NCI-H2171 treated with DMSO at 0.1 percent for 48 hours (cell line): ENCODE measurements at places on chromosomes 2 and 18.

DNA sequence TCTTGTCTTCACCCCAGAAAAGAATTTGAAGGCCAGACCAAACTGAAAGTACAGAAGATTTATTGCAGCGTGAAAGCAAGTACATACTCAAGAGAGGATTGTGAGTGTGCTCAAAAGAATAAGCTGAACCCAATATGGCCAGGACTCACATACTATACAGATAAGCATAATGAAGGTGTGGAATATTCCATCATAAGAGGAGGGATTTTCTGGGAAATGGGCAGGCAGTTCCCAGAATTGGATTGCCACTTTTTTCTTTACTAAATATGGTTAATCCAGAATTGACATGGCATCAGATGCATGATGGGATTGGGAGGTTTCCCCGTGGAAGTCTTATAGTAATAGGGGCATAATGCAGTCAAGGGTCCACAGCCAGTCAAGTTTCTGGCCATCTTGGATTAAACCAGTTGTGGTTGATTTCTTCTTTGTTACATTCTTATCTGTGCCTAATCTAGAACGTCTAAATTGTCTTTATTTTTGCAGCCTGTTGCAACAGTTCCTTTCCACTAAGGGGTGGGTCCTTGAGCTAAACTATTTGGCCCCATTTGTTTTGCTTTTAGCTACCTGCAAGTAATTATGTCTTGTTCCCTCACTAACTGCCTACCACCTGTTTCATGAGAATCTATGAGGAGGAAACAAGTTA lies 9.0 kb downstream of the SP140L start:
- no peak for DNase-seq

DNA sequence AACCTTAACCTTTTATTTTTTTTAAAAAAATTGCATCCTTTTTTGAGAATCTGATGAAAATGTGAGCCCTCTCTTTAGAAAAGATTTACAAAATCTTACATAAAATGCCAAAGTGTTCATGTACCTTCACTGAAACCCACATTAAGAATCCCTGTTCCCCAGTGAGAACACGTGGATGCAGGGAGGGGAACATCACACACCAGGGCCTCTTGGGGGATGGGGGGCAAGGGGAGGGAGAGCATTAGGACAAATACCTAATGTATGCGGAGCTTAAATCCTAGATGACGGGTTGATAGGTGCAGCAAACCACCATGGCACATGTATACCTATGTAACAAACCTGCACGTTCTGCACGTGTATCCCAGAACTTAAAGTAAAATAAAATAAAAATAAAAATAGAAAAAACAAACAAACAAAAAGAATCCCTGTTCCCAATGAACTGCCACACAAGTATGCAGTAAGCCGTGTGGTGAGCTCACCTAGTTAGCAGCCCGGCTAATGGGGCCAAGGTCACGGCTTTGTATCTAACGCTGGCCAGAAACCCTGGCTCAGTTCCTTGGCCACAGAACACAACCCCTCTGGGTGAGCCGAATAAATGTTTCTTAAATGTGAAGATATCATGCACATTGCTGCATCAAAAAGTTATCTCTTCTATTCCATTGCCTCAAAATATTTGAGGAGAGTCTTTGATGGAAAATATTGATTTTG lies 41.4 kb downstream of the CHST9 start:
- no peak for DNase-seq

- DNase-seq, result no peak
Measured at GRCh38 chr18:69564602-69565001, 163.9 kb downstream of the DOK6 start.

GRCh38 chr2:168530982-168531622 lies 75.0 kb downstream of the CERS6 start:
- no peak for DNase-seq

DNA sequence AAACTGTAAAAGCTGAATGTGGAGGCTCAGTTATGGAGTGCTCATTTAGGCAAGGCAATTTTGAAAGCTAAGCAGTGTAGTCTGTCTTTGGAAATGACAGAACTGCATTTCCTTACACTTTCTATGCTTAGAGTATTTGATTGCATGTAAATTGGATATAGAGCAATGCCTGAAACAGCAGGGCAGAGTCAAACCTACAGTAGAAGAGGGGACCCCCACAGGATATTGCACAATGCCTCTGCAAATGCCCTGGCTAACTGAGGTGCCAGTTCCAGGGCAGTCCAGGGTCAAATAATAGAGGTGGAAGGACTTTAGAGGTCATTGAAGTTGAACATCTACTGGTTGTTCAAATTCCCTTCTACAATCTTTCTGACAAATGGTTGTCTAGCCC lies 2.2 kb downstream of the TMEM178A start:
- no peak for DNase-seq

GRCh38 chr2:219206328-219207133 lies at the start of gene ZFAND2B:
Gene ZFAND2B (plus strand): TSS chr2:219206782. CDS start chr2:219206988, 206 bp downstream.
- peak; percentile 91 for DNase-seq

DNA sequence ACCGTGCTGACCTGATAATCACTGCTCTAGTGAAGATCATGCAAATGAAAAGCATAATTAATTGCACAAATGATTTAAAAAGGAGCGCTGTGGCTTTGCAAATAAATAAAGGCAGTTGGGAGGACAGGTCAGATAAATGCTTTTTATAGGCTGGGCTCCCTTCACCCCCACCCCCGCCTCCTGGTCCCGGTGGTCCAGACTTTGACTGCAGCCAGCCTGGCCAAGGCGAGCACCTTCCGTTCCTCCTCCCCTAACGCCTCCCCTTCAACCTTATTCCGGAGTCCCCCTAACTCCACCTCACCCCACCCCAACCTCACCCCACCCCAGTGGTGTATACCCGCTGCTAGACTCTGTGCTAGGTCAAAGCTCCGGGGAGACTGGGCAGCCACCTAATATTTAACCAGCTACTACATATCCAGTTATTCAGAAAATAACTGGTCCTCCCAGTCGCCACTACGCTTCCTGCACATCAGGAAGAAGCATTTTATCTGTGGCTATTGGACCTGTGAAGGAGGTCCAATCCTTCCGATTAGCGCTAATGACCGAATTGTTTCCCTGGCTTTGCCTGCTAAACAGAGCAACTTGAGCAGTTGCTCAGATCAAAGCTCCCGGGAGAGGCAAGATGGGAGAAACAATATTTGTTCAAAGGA lies 3.7 kb upstream of the SP9 start:
- DNase-seq, result no peak

DNA sequence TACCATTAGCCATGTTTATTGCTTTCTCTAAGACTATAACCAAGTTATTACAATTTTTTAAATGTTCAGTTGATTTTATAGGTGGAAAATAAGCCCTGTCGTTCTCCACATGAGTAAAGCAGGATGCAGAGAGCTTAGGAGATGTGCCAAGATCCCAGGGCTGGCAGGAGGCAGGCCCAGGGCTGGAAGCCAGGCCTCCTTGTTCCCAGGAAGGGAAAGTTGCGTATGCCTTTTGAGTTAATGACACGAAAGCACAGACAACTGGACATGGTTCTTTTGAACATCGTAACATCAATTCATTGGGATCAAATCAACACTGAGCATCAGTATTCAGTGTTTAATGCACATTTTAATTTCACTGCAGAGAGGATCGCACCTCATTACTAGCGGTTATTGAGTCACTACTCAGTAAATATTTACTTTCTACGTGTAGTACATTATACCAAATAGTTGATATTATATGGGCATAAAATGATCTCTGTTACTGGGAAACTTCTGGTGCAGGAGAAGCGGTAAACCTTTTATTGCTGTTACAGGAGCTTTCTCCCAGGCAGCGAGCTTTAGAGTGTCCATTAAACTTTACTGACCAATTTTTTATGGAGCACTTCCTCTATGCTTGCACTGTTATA lies 60.0 kb downstream of the RNF144A start:
- no peak for DNase-seq

GRCh38 chr2:46379213-46380037 lies 82.2 kb downstream of the EPAS1 start:
- peak; percentile 92 for DNase-seq

DNA sequence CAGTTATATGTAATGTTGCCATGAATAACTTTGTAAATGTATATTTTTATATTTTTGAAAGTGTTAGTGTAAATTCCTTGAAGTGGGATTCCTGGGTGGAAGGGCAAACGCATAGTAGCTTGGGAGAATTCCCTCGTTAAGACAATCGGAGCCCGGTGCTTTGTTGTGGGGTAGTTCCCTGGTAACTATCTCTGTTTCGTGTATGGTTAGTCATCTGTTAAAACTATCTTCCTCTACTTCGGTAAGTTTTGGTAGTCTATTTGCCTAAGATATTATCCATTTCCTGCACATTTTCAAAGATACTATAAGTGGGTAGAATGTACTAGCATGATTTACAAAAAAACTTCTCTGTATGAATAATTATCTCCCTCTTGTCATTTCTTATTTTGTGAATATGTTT lies 113.8 kb upstream of the NRXN1 start:
- DNase-seq, result no peak

DNA sequence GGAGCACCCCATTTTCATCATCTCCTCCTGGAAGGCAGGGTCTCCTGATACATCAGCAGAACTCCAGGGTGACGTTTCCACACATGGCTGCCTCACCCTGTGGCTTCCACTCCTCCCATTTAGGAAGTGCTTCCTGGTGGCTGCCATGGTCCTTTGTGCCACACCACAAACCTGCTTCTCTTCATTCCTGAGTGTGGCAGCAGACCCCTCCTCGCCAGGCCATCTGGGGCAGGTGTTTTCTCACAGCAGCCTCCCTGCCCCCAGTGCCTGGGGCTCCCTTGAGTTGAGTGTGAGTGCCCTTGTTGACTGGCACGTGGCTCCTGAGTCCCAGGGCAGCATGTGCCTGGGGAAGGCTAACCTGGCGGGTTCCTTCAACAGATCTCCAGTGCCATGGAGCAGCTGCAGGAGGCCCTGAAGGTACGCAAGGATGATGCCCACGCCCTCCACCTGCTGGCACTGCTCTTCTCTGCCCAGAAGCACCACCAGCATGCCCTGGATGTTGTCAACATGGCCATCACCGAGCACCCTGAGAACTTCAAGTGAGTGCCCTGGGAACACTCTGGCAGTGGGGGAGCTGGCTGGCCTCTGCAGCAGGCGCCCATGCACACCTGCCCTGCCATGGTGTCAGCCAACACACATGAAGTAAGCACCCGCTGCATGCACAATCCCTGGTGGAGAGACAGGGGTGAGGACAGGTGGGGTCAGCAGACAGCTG lies 113.4 kb upstream of the MCFD2 start:
- no peak for DNase-seq

DNA sequence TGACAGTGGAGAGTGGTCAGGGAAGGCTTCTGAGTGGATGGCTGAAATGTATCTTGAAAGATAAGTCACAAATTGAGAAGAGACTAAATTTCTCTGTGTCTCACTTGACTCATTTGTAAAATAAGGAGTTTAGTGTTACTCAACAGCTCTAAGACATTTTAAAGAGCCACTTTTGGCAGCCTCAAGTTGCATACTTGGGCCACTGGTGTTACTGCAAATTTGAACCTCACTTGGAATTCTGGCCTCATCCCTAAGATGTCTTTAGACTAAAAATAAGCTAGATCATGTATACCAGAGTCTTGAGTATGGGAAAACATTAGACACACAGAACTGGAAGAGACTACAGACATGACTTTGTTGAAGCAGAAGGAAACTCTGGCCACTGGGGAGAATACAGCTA lies 4.5 kb upstream of the MTLN start:
- no peak for DNase-seq

- DNase-seq, result no peak
Measured at GRCh38 chr2:14127765-14128164, 504.8 kb upstream of the LRATD1 start.

DNA sequence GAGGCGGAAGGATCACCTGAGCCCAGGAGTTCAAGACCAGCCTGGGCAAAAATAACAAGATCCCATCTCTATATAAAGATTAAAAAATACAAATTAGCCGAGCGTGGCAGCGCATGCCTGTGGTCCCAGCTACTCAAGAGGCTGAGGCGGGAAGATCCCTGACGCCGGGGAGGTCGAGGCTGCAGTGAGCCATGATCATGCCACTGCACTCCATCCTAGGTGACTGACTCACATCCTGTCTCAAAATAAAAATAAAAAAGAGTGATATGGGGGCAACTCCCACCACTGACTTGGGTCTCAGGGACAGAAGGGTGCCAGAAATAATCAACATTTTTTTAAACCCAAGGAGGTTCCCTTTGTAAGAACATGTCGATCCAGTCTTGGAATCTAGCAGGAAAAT lies 37.6 kb downstream of the ZNF516 start:
- DNase-seq, result no peak

DNA sequence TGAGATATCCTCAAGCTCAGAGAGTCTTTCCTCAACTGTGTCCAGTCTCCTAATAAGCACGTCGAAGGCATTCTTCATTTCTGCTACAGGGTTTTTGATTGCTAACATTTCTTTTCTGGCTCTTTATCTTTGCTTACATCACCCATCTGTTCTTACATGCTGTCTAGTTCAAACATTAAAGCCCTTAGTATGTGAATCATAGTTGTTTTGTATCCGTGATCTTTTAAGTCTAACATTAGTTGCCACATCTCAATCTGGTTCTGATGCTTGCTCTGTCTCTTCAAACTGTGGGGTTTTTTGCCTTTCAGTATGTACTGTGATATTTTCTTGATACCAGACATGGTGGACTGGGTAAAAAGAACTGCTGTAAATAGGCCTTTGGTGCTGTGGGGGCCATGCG lies 235.2 kb downstream of the SH3RF3 start:
- peak; percentile 20 for DNase-seq

GRCh38 chr2:231476920-231477319 lies 12.6 kb upstream of the NCL start:
- DNase-seq, result no peak

DNA sequence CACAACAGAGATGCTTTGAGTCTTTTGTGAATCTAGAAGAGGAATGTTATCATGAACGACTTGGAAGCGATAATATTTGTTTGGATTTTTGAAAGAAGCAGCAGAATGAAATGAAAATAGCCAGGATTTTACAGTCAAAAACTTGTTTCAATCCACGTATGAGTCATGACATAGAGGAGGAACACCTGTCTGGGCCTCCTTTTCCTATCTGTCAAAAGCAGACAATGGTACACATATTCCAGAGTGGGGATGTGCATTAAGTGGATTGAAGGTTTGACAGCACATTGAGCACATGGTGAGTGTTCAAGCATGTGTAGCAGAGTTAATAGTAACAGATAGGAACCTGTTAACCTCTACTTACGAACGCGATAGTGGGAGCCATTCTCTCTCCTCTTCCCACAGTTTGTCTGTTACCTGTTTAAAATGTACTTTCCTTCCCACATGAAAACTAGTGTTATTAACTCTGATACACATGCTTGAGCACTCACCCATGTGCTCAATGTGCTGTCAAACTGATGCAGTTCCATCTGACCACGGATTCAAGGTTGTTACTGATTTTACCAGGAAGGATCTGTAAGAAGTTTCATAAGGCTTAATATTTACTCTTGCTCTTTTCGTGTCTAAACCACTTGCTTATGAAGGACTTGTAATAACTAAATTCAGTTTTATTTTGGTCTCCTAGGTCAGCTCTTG lies 863.4 kb upstream of the SOX11 start:
- DNase-seq, result no peak
